ENCODE measurements at places on chromosomes 2 and 18.

GRCh38 chr18:56890632-56891031, 239.5 kb downstream of the WDR7 start:
- no peak for DNase-seq

GRCh38 chr2:217698691-217699090, 304.1 kb downstream of the TNS1 start:
- no peak for DNase-seq

DNA sequence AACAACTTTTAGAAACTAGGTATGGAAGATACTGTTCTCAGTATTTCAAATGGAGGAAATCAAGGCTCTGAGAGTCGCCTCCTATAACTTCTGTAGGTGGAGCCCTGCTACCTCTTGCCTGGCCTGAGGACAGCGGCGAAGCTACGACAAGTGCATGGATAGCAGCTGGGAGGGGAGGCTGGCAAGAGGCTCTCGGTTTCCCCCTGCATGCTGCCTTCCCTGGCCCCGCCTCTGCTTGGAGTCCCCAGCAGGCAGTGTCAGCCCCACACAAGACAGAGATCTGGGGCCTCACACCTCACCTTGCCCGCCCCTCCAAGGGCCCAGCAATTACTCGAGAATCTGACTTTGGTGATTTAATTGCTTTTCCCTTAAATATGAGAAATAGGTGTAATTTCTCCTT, 107.6 kb upstream of the POU3F3 start:
- no peak for DNase-seq

- DNase-seq: no peak
Measured at GRCh38 chr18:10417191-10417590, 37.2 kb upstream of the APCDD1 start.

- no peak for DNase-seq
Measured at GRCh38 chr2:39631718-39632117, 34.0 kb upstream of the TMEM178A start.

DNA sequence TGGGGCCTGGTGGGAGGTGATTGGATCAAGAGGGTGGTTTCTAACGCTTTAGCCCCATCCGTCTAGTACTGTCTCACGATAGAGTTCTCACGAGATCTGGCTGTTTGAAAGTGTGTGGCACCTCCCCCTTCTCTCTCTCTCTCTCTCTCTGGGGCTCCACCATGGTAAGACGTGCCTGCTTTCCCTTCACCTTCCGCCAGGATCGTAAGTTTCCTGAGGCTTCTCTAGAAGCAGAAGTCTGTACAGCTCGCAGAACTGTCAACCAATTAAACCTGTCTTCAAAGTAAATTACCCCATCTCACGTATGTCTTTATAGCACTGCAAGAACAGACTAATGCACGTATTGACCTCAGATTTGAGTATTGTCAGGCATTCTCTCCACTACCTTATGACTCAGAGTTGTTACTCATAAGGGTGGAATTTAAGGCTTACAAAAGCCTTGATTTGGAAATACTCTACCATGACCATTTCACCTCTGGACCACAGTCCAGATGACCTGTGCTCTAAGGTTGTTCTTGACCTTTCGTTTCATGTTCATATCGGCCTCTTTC, 99.5 kb upstream of the AGAP1 start:
- DNase-seq: no peak

Data from stimulated activated naive CD8-positive, alpha-beta T cell treated with anti-CD3 and anti-CD28 coated beads, Interleukin-15, Interleukin-2, amounts not matched to agents 100 U/mL and 50 U/mL, for 24 hours (primary cell).